Skin of body (tissue), 3 donors: ENCODE measurements at places on chromosomes 7 and 10. TPM values are rescaled to one million over a fixed set of nuclear protein-coding genes. Genes with fewer than 3 reads are reported as not detected.

Gene ANKRD1
- total RNA-seq = 10.9 TPM

Gene AKR1C8
- 1.5 TPM for total RNA-seq

Gene SEMA3C
- total RNA-seq = 103 TPM

Gene IDI2
- total RNA-seq = not detected

Gene NPTX2
- 2.4 TPM for total RNA-seq

Gene CYP2C9
- 2.4 TPM for total RNA-seq

Gene SMKR1
- total RNA-seq = 0.20 TPM

Gene MOGAT3
- total RNA-seq = not detected
